ENCODE measurements at places on chromosomes 11 and 22.

- no peak for DNase-seq
Observed at GRCh38 chr11:68002938-68003845, 705 bp downstream of the UNC93B1 start.

DNA sequence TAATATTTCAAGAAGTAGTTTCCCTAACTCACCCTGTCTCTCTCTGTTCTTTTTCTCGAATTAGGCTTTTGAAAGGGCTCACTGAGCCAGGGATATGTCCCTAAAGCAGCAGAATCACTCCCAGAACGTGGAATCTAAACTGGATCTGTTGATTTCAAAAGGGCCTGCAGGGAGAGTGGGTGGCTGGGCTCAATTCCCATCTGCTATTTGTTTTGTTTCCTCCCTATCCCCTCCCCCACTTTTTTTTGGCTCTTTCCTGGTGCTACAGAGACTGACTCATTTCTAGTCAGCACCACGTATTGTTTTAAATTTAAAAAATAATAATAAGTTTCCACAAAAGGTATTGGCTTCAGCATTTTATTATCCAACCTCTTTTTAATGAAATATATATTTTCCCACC is 961.5 kb downstream of the FAM181B start:
- DNase-seq = no peak

GRCh38 chr22:28560046-28560742 is 119.4 kb downstream of the TTC28 start:
- DNase-seq = peak; percentile 4

- no peak for DNase-seq
Observed at GRCh38 chr11:44988111-44988510, 37.4 kb upstream of the TP53I11 start.

- DNase-seq = no peak
Observed at GRCh38 chr11:1205121-1205986, 17.5 kb upstream of the MUC5B start.

Data from common myeloid progenitor, CD34-positive (primary cell).